Activated CD4-positive, alpha-beta T cell treated with anti-CD3 and anti-CD28 coated beads, Interleukin-10, Interleukin-2, amounts not matched to agents 100 ng/mL and 50 ng/mL, durations not matched to agents 16 hours and 8 hours (primary cell): ENCODE measurements at places on chromosomes 7 and 10.
A peak's percentile ranks its signal among the peaks of the same experiment; 100 is the strongest.

DNA sequence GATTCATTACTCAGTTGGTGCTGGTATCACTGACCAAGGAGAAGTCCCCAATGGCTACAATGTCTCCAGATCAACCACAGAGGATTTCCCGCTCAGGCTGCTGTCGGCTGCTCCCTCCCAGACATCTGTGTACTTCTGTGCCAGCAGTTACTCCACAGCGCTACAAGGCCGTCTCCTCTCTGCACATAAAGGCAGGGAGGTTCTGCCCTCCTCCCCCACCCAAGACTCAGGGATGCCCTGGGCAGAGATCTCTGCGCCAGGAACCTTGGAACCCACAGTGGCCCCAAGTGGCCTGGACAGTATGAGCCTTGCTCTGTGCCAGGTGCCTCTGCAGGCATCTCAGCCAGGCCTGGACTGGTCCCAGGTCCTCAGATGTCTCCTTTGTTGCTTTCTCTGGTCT, 193.4 kb upstream of the PRSS58 start:
- DNase-seq = no peak

GRCh38 chr7:946256-946996, 8.1 kb downstream of the ADAP1 start:
- DNase-seq = no peak

GRCh38 chr10:75283671-75284470, 48.1 kb upstream of the COMTD1 start:
- DNase-seq = no peak

DNA sequence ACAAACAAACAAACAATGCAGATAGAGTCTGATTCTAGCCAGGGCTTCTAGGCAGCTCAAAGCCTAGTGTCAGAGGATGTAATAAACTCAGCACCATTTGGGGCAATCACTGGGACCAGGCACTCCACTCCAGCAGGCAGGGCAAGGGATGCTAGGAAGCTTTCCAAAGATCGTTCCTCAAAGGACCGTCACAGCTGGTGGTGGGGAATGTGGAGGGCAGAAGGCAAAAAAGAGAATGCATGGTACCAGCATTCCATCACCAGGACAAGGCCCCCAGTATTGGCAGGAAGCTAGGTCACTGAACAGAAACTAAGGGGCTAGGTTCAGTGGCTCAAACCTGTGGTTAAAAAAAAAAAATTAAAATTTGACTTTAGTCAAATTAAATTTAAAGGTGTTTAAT, 94.2 kb downstream of the CUL2 start:
- DNase-seq = no peak

- DNase-seq = peak; percentile 34
These were observed 82.7 kb downstream of the FAM204A start for GRCh38 chr10:118259288-118259906.

GRCh38 chr7:108086546-108086945, 43.6 kb downstream of the LAMB4 start:
- no peak for DNase-seq

DNA sequence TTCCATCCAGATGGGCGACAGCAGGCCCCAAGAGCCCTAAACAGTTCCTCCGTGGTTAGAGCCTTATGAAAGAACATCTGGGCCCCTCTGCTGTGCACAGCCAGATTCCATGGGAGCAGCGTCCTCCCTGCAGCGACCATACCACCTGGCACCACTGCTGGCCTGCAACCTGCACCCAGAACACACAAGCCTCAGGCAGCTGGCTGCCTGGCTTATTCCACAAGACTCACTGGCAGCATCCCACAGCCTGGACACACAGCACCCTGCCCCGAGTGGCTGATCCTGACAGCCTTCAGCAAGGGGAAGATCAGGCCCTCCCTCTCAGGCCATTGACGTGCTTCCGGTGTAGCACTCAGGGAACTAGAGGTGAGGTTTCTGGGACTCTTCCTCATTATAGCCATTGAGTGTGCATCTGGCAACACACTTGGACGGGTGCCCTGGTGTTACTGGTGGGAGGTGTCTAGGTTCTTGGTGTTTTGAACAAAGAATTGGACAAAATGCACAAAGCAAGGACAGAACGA, 33.7 kb upstream of the ERCC6 start:
- no peak for DNase-seq

DNA sequence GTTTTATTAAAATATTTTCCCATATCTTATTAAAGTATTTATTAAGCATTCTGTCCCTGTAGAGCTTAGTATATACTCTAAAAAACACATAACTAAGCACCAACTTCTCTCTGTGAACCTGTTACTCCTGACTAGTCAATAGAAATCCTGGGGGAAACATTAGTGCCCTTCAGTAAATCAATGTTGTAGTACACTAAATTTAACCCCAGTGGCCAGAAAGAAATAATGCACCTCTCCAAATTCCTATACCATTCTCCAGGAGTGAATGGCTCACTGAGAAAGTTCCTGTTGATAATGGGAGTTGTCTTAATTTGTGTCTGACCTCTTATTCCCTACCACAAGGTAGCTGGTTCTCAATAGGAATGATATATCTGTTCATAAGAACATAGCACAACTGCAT, 188.2 kb downstream of the SEMA3D start:
- no peak for DNase-seq

- no peak for DNase-seq
These were observed 29.8 kb upstream of the KLF6 start for GRCh38 chr10:3814838-3815220.

DNA sequence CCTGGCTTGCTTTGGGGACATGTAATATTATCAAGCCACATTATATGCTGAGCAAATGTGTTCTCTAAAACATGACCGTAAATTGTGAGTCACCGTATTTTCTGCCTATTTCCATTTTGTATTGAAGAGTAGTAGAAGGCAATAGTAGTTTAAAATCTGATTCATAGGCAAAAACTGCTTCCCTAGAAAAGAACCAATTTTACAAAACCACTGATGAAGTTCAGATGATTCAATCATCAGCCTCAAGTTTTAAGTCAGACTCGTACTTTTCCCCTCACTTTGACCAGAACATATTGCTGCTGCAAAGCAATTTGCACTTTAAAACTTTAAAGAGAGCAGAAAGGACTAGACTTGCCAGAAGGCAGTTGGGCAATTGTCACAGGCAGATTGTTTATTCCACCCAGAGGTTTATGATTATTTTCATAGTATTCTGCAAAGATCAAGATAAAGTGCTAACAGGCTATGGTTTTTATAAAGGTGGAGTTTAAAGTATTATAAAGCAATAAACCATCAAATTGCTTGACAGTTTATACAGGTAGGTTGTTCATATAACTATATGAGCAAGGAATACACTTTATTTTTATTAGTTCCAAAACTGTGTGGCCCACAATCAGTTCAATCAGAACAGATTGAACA, 168.2 kb downstream of the ETV1 start:
- DNase-seq = no peak

GRCh38 chr7:95687759-95688343, 84.5 kb upstream of the DYNC1I1 start:
- DNase-seq = peak; percentile 10

DNA sequence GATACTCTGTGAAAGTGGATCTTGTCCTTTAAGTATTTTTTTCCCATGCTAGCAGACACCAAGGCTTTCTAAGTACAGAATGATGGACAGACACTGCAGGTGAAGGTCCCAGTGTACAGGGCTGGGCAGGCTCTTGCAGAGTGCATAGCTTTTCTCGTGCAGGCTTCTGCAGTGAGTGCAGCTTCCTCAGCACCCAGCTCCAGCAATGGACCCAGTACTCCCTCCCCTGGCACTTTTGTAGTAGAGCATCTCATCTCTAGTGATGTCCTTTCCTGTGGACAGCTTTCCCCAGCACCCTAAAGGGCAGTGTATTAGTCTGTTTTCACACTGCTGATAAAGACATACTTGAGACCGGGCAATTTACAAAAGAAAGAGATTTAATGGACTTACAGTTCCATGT, 104.3 kb downstream of the CUL2 start:
- DNase-seq = no peak

DNA sequence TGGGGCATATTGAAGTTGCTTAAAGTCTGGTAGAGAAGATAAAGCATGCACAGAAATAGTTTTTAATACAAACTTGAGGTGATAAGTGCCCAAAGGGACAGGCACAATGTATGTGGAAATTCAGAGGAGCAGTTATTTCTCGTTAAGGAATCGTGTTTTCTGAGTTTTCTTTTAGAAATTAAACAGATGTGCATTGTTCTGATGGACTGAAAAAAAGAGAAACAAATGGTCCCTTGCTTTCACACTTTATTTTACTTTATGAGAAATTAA, 45.6 kb downstream of the CNNM2 start:
- DNase-seq = no peak

DNA sequence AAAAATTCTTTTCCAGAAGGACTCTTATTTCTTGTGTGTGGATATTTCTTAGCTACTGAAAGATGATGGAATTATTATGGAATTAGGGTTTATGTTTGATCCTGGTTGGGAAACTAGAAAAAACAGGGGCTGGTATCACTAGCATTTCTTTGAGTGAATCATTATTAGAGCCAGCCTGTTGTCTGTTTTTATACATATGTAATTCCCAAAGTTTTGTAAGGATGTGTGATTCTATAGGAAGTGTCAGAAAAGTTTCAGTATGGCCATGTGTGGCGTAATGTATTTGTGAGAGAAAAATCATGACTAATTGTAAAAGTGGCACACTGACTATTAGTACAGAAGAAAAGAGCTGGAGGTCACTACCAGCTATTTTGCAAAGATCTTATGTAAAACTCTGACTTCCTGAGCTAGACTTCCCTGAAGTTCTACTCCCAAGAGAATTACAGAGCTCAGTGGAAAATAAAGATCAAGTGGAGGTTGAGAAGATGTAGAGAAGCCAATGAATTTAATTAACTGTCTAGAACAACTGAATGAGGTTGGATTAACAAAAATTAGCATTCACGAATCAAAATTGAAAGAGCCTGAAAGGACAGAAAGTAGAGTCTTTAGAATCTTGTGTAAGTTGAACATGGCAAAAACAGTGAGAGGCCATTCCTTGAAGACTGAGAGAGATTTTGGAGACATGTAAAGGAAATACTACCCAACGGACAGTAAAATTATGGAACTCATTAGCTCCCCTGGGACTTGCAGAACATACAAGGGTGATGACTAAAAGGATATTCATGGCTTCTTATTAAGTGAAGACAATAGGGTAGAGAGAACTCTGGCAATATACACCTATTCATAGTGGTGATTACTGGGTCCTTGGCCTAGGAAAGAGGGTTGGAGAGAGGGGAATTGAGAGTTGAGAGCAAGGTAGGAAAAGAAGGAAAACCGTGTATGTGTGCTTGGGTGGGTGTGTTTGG, 12.5 kb downstream of the ZNF365 start:
- no peak for DNase-seq

DNA sequence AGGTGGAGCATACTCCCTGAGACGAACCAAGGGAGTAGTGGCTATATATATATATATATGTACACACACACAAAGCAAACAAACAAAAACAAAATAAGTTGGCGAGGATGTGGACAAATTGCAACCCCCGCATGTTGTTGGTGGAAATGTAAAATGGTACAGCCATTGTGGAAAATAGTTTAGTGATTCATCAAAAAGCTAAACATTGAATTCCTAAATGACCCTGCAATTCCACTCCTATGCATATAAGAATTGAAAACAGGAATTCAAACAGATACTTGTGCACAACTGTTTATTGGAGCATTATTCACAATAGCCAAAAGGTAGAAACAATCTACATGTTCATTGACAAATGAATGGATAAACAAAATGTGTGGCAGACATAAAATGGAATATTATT, 407.9 kb downstream of the KCNMA1 start:
- DNase-seq = no peak

- DNase-seq = no peak
These were observed 412.8 kb upstream of the MTPN start for GRCh38 chr7:136389933-136390332.

GRCh38 chr7:154978017-154978416, 24.9 kb downstream of the PAXIP1 start:
- no peak for DNase-seq

- no peak for DNase-seq
These were observed 93.3 kb downstream of the SORCS3 start for GRCh38 chr10:104734433-104734832.

DNA sequence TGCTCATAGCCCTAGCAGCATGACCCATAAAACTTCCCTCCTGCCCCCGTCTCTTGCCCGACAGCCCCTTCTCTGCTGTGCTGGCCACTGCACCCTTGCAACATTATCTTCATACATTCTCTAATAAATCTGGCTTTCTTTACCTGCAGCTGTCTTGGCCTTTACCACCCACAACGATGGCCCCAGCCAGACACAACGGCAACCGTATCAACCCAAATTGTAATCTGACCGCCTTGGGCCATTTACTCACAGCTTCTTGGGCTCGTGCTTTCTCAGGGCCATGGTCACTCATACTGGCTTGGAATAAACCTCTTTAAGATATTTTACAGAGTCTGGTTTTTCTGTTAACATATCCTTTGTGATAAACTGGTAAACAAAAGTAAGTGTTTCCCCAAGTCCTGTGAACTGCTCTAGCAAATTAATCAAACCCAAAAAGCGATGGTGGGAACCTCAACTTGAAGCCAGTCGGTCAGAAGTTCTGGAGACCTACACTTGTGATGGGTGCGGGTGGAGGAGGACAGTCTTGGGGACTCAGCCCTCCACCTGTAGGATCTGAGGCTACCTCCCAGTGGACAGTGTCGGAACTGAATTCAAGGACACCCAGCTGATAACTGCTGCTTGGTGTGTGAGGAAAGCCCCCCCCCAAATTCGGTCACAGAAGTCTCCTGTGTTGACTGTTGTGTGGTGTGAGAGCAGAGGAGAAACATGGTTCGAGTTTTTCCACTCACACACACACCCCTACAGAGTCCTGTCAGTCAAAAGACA, 87.6 kb upstream of the ATP6V0A4 start:
- DNase-seq = no peak

GRCh38 chr7:2079332-2080059, 153.2 kb downstream of the MAD1L1 start:
- DNase-seq = no peak

GRCh38 chr10:99329554-99330346, 594 bp downstream of the CNNM1 start:
- peak; percentile 6 for DNase-seq

GRCh38 chr10:5858811-5859210, 30.9 kb downstream of the ANKRD16 start:
- no peak for DNase-seq
